ENCODE measurements at places on chromosomes 1 and 21. TPM values are rescaled to one million over a fixed set of nuclear protein-coding genes. Genes with fewer than 3 reads are reported as not detected.

The IFI44L gene
- 0.53 TPM for total RNA-seq

The PRAMEF26 gene
- total RNA-seq = not detected

The CHIT1 gene
- total RNA-seq = 0.15 TPM

GRCh38 chr1:17061486-17061885, 7.7 kb upstream of the SDHB start:
- DNase-seq = no peak

DNA sequence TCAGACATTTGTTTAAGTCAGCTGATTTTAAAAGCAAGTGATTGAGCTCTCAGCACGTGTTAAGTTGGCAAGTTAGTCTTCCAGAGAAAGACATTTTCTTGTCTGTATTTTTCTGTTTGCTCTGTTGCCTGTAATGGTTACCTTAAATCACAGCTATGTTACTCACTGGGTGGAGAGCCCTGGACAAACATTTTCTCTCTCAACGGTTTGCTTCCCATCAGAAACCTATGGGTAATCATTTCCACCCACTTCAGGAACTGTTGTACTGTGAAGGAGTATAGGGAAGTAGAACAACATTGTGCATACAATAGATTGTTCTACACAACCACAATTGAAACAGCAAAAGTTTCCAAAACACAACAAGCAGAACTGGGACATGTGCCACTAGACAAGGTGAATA, 113.9 kb upstream of the DPT start:
- DNase-seq = no peak

GRCh38 chr1:23748016-23748415, 4.7 kb downstream of the ELOA start:
- no peak for DNase-seq

GRCh38 chr1:24921938-24922662, 8.0 kb downstream of the RUNX3 start:
- no peak for DNase-seq

GRCh38 chr1:46577671-46578070, 26.2 kb upstream of the KNCN start:
- DNase-seq = no peak

DNA sequence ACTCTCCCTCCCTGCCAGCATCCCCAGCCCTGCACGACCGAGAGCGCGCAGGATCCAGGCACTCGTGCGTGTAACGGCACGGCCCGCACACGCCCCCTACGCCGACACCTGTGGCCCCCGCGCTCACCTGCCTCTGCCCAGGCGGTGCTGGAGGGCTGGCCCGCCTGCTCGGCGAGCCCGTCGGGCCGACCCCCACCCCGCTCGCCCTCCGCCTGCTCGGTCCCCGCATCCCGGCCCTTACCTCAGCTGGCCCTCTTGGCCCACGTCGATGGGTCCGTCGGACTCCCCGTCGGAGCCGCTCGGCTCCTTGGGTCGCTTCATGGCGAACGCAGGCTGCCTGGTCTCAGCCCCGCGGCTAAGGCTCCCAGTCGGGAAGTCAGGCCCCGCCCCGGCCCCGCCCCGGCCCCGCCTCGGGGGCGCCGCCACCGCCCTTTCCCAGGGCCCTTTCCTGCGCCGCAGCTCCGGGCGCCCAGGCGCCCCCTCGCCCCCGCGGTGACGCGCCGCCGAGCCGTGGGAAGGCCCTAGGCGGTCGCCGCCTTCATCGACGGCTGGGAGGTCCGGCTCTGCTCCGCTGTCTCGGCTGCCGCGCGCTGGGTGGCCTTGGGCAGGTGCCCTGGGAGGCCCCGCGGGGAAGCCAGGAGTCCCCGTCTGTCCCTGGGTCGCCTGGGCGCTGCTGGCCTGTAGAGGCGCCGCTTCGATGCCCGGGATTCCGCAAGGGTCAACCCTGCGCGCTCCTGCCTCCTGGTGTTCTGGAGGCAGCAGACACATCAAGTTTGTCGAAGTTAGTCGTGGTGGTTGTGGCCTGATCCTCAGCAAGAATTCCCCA, at the start of gene HEYL:
Gene HEYL (minus strand): TSS at position 339 of the 826 bp plus-strand sequence. CDS start 18 bp downstream, at position 321.
- DNase-seq = peak; percentile 86

GRCh38 chr1:228941666-228942065, 206.4 kb downstream of the RHOU start:
- no peak for DNase-seq

- no peak for DNase-seq
Observed at GRCh38 chr1:118589238-118589846, 398.8 kb downstream of the TBX15 start.

GRCh38 chr1:83097715-83098114, 901.2 kb downstream of the TTLL7 start:
- DNase-seq = no peak

All from WTC11 (cell line).